ENCODE measurements at places on chromosomes 11 and 22. TPM values are rescaled to one million over a fixed set of nuclear protein-coding genes. Genes with fewer than 3 reads are reported as not detected.

The SLN gene
- not detected for total RNA-seq

The RHOD gene
- total RNA-seq, result 10.5 TPM

DNA sequence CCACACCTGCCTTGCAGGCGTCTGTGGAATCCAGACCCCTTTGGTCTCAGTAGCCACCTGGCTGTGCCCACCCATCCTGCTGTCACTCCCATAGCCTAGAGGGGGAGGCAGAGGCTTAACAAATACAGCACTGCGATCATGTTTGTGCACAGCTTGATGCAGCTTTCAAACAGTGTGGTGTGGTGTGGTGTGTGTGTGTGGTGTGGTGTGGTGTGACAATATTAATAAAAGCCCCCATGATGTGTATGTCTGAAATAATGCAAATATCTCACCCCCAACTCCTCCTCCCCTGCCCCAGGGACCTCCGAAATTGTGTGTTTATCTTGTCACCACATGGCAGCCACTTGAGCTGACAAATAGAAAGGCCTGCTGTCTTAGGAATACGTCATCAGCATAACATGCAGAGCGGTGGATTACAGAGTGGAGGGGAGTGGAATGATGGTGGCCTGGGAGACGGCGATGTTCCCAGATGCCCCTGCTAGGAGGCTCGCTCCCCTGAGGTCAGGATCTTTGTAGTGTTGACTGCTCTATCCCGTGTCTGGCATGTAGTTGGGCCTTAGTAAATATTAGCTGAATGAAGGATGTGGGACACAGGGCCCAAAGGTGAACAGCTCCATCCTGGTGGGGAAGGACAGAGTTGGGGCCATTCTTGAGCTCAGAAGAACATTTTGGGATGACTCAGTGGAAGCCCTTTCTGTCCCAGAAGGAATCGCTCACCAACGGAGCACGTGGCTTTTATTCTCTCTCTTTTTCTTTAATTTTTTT, 2.8 kb downstream of the PDXP start:
- no peak for DNase-seq

GRCh38 chr11:78715639-78716311, 141.1 kb upstream of the NARS2 start:
- DNase-seq, result peak; percentile 36

DNA sequence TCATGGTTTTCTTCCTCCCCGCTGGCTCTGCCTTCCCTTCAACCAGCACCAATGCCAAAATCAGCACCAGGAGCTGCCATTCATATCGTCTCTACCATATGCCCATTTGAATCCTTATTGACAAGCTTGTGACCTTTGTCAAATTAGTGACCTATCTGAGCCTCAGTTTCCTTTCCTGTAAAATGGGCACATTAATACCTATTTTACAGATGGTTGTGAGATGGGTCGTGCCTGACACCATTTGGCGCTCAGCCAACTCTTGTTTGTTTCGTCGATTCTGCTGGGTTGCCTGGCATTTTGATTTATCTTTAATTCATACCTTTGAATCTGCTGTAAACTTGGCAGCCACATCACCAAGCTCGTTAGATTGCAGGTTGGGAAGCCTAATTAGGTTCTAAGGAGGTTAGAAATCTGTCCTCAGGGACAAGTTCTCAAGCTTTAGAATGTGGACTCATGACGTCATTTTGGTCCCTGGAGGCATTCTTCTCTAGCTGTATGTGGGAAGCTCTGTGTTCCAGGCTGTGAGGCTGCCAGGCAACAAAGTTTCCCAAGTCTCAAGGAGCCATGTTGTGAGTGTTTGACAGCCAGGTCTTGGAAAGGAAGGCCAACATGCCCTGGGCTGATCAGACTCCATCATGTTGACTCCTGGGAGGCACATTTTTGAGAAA, 61.0 kb downstream of the RPS6KA4 start:
- no peak for DNase-seq

DNA sequence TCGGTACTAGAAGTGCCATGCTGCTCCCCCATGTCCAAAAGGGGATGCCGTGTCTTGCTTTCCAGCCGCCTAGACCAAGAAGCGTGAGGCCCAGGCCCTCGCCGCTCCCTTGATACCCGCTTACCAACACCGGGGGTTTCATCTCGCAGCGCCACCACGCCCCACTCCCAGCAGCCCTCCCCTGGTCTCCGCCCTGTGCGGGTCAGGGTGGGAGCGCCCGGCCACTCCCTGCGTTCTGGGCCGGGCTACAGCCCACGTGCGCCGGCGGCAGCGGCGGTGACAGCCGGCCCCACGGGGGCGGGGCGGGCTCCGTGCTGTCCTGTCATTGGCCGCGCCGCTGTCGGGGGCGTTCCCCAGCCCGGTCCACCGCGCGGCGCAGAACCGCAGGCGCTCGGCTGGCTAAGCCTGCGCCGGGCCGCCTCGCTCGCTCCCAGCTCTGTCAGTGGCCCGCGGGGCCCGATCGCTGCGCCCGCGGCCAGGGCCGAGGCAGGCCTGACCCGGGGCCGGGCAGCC, at the start of gene MICAL2:
MICAL2 (plus strand) TSS at position 390 of the 513 bp plus-strand sequence. CDS start 51,566 bp downstream, outside the sequence.
- peak; percentile 87 for DNase-seq

DNA sequence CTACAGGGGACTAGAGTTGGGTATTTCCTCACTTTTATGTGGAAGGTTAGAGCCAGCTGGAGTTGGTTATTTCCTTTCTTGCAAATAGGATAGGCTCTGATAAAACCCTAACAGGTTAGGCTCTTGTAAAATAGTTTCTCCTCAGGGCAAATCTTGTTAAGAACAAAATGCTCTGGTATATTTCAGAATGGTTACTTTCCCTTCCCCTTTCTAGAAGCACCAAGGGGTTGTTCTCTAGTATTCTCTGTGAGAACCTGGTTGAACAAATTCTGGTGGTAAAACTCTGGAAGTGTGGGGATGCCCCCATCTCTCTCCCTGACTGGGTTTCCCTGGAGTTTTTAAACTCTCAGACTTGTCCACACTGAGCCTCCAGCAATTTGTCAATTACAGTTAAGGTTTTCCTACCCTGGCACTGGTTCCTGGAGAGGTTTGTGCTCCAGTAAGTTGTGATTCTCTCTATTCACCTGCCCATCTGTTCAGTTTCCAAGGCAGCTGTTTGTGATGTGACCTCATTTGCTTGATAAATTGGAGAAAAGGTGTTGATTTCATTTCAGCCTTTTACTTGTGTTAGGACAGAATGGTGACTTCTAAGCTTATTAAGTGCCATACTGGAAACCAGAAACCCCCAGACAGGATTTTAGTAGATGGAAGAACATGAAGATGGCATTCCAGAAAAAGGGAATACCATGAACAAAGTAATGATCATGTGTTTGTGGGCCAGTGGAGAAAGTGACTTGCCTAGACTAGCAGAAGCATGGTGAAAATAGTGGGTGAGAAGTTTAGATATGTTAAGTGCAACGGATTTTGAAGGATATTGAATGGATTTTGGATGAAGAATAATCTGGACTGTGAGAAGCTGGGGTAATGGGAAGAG, 64.6 kb downstream of the EXT2 start:
- DNase-seq, result no peak

Data from endothelial cell of umbilical vein (primary cell).